ENCODE measurements at places on chromosomes 7 and 10.

- no peak for DNase-seq
These were observed 35.3 kb downstream of the CAPZA2 start for GRCh38 chr7:116897661-116898060.

- DNase-seq, result no peak
These were observed 114.2 kb upstream of the ADAM12 start for GRCh38 chr10:126502441-126502840.

GRCh38 chr10:60314069-60314940 is 75.4 kb downstream of the ANK3 start:
- peak; percentile 88 for DNase-seq

- no peak for DNase-seq
These were observed 21.6 kb downstream of the PRPF18 start for GRCh38 chr10:13608246-13608853.

DNA sequence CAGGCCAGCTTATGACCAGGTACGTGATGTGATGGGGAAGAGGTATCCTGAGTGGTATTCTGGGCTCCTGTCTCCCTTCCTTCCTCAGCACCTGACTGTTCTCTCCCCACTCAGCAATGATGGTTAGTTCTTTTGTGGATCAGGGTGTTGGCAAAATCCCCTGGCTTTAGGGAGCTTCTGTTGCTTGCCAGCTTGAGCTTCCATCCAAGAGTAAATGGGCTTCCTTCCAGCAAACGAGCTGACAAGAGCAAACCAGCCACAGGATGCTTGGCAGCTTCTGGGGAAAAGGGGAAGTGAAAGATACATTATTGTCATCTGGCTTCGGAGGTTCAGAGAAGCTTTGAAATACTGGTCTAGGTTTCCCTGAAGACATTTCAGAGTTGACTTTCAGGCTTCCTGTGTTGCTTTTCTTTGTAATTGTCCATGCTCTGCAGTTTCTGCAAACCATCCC is 5.2 kb downstream of the DUSP5 start:
- DNase-seq, result peak; percentile 66

DNA sequence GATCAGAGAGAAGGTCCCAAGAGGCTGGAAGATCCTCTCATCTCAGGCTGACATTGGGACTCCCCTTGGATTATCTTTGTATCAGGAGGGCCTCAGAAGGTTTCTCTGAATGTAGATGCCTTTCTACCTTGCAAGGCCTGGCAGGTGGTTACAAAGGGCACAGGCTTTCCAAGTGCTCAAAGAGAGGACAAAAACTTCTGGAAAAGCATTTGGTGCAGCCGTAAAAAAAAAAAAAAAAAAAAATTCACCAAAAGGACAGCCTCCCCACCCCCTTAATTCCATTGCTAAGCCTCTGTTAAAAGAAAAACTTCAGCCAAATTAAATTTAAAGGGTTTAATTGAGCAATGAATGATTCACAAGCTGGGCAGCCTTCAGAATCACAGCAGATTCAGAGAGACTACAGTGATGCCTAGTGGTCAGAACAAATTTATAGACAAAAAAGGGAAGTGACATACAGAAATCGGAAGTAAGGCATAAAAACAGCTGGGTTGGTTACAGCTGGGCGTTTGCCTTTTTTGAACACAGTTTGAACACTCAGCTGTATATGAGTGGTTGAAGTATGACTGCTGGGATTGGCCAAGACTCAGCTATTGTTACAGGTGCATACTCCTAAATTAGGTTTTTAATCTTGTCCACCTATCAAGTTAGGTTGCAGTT is 42.5 kb upstream of the LRGUK start:
- no peak for DNase-seq

DNA sequence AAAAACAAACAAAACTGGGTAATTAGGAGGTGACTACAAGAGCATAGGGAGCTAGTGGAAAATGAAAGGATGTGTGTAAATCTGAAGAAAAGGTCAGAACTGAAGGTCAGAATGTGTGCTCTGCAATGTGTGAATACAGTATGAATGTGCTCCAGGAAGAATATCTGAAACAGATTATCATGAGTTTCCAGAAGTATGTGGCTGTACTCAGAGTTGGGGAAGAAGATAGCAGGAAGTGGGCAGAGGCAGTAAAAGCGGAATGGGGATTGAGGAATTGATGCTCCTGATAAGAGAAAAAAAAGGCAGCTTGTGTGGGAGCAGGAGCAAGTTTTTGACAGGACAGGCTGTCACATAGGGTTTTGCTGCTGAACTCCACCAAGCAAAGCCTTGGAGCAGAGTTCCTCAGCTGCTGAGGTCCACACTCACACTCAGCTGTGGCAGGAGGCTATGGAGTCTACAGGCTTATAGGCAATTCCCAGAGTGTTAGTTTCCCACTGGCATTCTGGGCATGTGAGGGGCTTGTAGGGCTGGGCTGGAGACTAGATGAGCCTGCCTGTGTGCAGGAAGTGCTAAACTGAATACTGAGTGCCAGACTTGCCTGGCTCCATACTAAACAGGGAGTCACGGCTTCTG is 22.9 kb downstream of the H2AZ2 start:
- DNase-seq, result peak; percentile 33

- peak; percentile 71 for DNase-seq
These were observed 109.4 kb downstream of the SEMA3A start for GRCh38 chr7:84085147-84085546.

DNA sequence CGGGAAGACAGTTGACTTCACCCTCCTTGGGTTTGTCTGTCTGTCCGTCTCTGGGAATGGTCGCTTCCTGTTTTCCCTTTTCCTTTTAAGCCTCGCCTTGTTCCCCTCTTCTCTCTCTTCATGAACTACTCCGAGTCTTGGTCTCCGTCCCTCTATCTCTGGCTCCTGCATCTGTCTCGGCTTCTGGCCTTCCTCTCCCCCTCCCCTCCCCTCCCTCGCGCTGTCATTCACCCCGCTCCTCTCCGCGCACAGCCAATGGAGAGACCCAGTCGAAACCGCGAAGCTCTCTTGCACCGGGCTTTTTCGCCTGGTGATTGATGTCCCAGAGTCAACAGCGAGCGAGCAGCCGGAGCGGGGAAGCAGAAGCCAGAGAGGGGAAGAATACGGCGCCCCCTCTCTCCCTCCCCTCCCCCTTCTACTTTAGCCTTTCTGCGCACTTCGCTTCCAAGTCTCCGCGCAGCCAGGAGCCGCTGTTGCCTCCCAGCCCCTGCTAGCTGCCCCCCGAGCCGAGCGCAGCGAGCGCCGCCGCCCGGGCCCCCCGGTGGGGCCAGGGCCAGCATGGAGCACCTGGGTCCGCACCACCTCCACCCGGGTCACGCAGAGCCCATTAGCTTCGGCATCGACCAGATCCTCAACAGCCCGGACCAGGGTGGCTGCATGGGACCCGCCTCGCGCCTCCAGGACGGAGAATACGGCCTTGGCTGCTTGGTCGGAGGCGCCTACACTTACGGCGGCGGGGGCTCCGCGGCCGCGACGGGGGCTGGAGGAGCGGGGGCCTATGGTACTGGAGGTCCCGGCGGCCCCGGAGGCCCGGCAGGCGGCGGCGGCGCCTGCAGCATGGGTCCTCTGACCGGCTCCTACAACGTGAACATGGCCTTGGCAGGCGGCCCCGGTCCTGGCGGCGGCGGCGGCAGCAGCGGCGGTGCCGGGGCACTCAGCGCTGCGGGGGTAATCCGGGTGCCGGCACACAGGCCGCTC is at the start of gene TLX1:
TLX1 (plus strand) TSS at position 317 of the 978 bp plus-strand sequence; CDS start at position 559, 242 bp downstream.
- no peak for DNase-seq

GRCh38 chr10:43123361-43124093 is 14.7 kb upstream of the CSGALNACT2 start:
- no peak for DNase-seq

- no peak for DNase-seq
These were observed 1.9 kb upstream of the CPED1 start for GRCh38 chr7:120986650-120987049.

DNA sequence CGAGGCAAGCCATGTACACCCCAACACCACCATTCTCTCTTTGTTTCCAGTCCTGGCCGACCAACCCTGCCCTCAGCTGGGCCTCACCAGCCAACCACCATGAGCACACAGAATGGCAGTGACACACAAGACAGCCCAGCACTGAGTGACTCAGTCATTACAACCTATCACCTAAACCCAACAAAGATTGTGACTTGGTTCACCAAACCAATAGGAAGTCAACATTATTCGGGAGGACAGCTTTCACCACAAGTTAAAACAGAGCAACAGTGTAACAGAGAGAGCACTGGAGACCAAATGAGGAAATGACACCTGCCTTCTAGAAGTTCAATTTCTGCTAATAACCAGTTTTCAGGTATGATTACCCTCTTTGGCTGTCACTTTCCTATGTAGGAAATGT is 72.1 kb downstream of the DNMBP start:
- DNase-seq, result no peak

GRCh38 chr7:106038916-106039315 is 73.2 kb downstream of the SYPL1 start:
- no peak for DNase-seq

- DNase-seq, result no peak
These were observed 502.9 kb downstream of the DNAJB6 start for GRCh38 chr7:157839672-157840167.

DNA sequence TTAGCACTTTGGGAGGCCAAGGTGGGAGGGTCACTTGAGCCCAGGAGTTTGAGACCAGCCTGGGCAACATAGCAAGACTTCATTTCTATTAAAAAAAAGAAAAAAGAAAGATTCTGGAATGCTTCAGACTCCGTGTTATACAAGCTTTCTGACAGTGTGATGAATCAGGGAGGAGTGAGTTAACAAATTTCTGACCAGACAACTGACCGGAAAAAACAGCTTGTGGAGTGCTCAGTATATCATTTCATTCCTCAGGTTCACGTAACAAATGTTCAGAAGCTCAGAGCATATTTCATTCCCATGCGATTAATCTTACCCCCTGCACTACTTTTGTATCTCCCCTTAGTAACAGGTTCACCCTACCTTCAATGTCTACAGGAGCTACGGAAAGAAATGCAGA is 28.6 kb upstream of the TNPO3 start:
- peak; percentile 22 for DNase-seq

DNA sequence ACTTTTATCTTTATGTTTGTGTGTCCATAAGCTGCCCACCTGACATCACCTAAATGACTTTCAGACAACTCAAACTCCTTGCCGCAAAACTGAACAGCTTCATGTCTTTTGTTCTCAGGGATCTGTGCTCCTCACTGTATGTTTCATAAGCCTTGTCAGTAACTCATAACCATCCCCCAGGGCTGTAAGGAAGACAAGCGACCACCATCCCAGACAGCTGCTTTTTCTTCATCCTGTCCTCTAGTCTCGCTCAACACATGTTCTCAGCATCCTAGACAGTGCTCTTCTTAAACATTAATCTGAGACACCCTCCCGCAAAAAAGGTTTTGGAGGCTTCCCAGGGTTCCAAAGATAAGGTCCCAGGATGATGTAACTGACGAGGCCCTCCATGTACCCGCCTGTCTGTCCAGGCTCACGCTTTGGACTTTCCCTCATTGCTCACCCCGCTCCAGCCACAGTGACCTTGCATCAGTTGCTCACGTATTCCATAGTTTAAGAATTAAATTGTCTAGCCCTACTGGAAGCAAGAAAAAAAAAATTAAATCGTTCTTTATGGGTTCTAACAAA is 69.8 kb downstream of the MAP3K8 start:
- no peak for DNase-seq

DNA sequence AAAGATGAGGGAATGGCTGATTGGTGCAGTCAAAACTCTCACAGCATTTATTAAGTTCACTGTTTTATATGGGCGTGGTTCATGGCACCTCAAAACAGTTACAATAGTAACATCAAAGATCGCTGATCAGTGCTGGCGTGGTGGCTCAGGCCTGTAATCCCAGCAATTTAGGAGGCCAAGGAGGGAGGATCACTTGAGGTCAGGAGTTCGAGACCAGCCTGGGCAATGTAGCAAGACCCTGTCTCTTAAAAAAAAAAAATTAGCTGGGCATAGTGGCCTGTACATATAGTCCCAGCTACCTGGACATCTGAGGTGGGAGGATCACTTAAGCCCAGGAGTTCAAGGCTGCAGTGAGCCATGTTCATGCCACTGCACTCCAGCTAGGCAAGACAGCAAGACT is 48.5 kb downstream of the KLHDC10 start:
- DNase-seq, result no peak

- DNase-seq, result peak; percentile 86
These were observed 1.8 kb downstream of the TNRC18 start for GRCh38 chr7:5421714-5422395.

- peak; percentile 32 for DNase-seq
These were observed 65.4 kb upstream of the DNAJB6 start for GRCh38 chr7:157271315-157271990.

DNA sequence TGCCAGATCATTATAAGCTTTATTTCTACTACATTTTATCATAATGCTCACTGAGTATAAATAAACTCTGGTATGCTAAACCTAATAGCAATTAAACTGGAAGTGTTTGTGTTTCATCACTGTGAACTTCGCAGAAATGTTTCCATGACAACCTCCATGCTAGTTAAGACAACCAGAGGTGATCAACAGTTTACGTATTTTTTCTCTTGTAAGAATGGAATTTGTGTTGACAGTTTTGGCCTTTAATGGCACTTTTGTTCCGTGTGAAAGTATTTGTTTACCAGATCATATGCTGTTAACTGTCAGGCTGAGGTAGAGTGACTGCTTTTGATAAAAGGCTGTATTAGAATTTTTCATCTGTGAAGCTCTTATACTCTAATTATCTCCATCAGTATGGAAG is 212.1 kb upstream of the PPP1R3A start:
- DNase-seq, result no peak

DNA sequence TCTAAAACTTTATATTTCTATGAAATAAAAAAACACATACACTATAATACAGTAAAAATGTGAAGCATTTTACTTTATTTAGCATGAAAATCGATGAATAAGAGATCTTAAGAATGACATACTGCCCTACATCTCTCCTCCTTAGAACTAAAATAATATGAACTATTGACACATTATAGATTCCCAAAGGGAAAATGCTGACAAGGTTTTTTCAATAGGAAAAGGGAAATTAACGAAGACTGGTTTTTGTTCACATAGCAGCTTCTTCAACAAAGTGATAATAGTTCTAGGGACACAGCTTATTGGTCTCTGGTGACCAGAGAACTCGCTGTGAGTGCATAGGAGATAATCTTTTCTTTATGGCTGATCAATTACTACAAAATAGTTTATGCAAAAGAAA is 57.9 kb upstream of the FEZF1 start:
- DNase-seq, result no peak

DNA sequence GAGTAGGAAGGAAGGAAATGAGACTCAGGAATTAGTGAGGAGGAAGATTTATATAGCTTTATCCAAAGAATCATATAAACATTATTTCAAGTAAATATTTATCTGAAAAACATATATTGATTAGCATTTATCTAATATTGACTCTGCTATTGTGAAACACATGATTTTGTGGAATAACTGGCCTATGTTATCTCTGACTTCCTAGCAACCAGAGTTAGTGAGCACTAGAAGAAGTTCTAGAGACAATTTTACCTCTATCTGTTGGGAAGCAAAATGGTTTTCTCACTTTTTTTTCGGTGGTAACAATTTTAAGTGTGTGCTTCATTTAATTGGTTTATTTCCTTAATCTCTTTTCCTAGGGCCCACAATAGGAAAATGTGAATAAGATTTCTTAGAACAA is 21.6 kb downstream of the MDFIC start:
- DNase-seq, result no peak

Measured in ELR (cell line).